Naive thymus-derived CD8-positive, alpha-beta T cell (primary cell): ENCODE measurements at places on chromosomes 3 and 15. TPM values are rescaled to one million over a fixed set of nuclear protein-coding genes. Genes with fewer than 3 reads are reported as not detected.

DNA sequence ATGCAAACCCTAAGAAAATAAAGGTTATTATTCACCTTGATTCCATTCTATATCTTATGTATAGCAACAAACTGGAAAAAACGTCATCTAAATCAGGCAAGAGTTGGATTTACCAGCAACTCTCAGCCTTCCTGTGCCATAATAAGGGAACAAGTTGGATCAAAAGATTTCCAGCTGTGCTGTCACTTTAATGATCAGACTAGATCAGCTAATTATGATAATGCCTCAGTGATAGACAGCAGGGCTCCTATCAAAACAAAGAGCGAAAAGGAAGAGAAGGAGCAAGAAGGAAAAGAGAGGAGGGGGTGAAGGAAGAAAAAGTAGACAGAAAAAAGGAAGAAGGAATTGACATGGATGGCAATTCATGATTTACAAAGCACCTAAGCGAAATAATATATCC lies 36.7 kb upstream of the BCL6 start:
- no peak for DNase-seq

MKRN3 gene
- total RNA-seq, result 4.4 TPM

- no peak for DNase-seq
Observed at GRCh38 chr15:28043691-28044091, 55.4 kb downstream of the OCA2 start.

CCR2 gene
- total RNA-seq, result not detected

DNA sequence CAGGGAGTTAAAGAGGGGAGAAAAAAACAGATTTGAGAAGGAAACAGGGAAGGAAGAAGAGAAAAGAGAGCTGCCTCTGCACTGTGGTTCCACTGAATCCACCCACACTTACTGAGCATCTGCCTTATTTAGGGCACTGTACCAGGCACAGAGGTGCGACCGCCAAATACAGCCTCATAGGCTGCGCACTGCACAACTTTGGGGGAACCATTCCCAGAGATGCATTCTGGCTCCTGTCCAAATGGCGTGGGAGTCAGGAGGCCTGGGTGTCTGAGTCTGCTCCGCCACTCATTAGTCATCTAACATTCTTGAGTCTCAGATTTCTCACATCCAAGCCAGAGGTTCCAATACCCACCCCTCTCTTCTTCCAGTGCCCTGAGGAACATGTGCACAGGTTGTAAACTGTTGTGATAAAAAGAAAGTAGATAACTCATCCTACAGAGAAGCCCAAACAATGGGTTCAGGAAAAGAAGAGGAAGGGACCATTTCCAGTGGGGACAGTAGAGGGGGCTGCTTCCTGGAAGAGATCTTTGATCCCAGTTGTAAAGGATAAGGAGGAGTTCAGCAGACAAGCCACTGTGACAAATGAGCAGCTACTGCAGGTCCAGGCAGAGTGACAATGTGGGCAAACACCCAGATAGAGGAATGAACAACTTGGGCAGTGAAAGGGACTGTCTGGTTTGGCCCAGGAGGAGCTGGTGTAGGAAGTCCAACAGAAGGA lies 254.6 kb downstream of the UACA start:
- DNase-seq, result no peak

CPEB1 gene
- 3.2 TPM for total RNA-seq

- DNase-seq, result no peak
Observed at GRCh38 chr3:12758025-12758781, 856 bp downstream of the TMEM40 start.

DNA sequence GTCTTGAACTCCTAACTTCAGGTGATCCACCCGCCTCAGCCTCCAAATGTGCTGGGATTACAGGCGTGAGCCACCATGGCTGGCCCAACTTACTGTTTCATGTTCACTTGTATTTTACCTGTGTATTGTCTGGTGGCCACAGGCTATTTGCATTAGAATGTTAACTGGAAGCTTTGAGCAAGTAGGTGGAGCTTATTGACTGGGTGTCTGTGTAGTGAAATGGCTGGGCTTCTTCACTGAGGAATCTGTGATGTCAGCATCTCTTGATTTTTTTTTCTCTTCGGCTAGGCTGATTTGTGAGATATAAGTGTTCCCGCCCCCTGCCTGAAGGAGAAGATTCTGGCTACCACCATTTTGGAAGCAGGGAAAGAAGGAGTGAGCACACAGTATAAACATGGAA lies 237.8 kb upstream of the PEX5L start:
- DNase-seq, result no peak

- DNase-seq, result no peak
Observed at GRCh38 chr15:95068701-95069521, 837.5 kb downstream of the MCTP2 start.

DNA sequence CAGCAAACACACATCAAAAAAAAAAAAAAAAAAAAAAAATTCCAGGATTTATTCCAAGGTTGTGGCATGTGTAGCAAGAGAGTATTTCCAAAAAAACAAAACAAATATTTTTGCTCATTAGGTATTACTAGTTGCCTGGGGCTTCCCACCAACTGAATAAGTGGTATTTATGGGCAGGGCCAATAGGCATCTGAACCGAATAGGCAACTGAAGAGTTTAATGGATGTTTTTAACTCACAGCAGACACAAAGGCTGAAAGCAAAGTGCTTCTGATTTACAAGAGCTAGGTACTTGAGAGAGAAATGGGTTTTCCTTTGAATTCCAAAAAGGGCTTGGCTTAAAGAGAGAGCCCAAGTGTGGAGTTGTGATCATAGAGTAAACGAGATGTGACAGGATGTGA lies 21.4 kb downstream of the EIF4E3 start:
- DNase-seq, result no peak

DNA sequence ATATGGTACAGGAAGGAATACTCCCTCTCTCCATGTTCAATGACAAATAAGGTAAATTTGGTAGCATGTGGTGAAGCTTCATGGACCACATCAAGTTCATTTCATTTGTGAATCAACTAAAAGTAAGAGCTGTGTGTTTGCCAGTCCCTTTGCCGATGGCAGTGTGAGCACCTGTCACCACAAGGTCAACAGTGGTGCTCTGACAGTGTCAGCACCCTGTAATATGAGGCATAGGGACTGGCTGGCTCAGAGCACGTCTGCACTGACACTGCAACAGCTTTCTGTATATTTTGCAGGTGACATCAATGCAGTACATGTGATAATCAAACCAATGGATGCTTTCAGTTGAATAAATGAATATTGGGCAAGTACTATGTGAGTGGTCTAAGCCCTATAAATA lies 852.4 kb downstream of the TUSC7 start:
- DNase-seq, result no peak

GRCh38 chr3:2847062-2847841 lies 262.9 kb downstream of the IL5RA start:
- no peak for DNase-seq

GRCh38 chr3:46607603-46608028 lies 4.7 kb upstream of the FAM240A start:
- no peak for DNase-seq

DNA sequence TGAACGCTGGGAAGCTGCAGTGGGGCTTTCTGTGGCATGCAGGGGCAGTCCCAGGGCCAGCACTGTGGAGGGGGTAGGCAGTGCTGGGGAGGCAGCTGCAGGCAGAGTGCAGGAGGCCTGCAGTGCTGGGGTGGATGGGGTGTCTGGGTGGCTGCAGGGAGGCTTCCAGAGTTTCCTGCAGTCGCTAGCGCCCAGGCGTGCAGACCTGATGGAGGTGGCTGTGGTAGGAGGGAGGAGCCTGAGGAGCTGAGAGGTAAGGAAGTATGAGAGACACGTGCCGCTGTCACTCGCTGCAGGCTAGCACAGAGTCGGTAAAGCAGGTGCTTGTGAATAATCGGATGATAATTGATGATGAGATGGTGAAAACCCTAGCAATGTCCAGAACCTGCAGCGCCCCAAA lies 16.3 kb downstream of the SYNM start:
- no peak for DNase-seq

CYP8B1 gene
- total RNA-seq, result not detected

- no peak for DNase-seq
Observed at GRCh38 chr3:17631609-17632008, 110.8 kb downstream of the TBC1D5 start.

OR5K2 gene
- not detected for total RNA-seq

- peak; percentile 93 for DNase-seq
Observed at GRCh38 chr3:14402304-14402811, at the start of gene SLC6A6. Gene SLC6A6 (plus strand): TSS chr3:14402606. CDS start chr3:14443635, 41,029 bp downstream.

- no peak for DNase-seq
Observed at GRCh38 chr3:155356594-155357370, 63.3 kb upstream of the STRIT1 start.

- DNase-seq, result no peak
Observed at GRCh38 chr3:10349801-10350200, 28.9 kb upstream of the SEC13 start.

DNA sequence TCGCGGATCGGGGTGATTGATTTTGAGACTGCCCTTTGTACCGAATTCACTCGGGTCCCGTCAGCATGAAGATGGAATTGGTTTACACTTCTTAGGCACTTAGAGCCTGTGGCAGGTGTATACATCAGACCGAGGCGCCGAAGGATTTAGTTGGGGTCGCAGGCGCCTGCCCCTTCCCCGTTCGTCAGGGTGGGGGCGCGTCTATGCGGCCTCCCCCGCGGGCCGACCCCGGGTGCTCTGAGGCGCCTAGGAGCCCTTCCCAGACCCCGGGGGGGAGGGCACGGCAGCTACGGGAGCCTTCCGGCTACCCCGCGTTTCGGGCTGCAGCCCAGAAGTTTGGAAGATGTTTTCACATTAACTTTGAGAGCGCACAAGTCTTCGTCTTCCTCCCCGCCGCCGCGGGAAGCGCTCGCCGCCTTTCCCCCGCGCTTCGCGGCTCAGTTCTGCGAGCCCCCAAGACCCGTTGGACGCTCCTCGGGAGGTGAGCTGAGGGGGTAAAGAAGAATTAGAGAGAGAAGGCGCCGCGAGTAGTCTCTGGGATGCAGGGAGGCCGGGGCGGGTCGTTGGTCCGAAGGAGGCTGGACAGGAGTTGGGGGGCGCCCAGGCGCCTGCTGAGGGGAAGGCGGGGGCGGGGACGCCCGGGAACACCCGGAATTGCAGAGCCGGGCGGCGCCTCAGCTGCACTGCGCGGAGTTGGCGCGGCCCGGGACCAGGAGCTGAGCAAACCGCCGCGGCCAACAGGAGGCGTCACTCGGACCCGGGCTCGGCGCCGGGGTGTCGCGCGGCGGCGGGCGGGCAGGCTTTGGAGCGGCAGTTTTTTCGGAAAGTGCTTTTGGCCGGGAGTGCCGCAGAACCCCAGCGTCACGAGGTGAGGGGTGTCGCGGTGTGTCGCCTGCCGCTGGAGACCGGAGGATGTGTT lies 780 bp downstream of the TIPARP start:
- DNase-seq, result peak; percentile 69

DNA sequence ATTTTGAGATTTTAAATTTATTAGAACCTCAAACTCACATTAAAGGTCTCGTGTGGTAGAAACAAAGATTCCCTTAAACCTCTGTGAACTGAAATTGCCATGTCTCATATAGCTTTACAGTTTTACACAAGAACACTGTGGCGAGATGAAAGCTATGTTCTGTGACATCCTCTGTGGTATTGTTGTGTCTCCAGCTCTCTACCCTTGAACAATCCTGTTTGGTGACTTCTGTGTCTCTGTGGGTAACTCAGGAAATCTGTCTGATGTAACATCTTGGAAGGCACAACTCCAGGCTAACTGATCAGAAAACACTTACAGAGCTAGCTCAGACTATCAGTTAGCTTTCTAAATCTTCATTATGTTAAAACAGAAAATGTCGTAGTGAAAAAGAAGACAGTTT lies 318.8 kb upstream of the GBE1 start:
- DNase-seq, result no peak

DNA sequence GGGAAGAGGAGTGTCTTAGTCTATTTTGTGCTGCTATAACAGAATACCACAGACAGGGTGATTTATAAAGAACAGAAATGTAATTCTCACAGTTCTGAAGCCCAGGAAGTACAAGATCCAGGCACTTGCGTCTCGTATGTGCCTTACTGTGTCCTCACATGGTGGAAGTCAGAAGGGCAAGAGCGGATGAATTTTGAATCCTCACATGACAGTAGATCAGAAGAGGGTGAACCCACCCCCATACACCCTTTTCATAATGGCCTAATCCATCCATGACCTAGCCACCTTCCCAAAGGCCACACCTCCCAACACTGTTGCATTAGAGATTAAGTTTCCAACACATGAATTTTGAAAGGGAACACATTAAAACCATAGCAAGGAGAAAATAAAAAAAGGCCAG lies 18.7 kb upstream of the ANXA2 start:
- DNase-seq, result no peak

DNA sequence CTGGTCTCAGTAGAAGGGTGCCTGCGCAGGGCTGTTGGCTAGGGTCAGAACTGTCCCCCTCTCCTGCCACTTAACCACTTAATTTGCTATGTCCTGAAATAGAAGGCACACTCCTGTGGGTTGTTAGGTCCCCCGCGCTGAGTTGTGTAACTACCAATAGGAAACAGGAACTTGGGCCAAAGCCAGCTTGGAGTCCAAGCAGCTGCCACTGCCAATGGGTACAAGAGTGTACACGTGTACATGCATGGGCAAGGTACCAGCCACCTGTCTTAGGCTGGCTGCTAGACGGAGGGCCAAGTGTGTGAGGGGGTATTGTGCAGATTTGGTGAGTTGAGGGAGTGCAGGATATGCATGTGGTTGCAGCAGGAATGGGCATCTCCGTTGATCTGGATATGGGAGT lies 29.7 kb upstream of the POLG start:
- no peak for DNase-seq

DNA sequence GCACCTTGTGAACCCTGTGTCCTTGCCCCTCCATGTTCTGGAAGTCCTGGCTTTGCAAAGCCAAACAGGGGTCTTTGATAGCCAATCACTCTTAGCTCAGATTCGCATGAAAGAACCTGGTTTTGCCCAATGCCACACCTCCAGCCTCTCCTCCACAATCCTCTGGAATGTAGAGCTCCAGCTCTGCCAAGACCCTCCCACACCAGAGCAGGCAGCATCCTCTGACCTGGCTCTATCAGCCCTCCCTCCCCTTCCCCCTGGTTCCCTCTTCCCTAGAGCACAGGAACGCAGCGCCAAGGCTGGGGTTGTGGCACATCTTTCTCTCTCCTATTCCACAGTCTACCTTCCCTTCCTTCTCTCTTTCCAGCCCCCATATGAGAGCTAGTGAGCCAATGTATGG lies 133.3 kb downstream of the RPLP1 start:
- DNase-seq, result no peak

CNTN6 gene
- not detected for total RNA-seq

GRCh38 chr3:38117748-38118420 lies 19.0 kb downstream of the ACAA1 start:
- peak; percentile 83 for DNase-seq

DNA sequence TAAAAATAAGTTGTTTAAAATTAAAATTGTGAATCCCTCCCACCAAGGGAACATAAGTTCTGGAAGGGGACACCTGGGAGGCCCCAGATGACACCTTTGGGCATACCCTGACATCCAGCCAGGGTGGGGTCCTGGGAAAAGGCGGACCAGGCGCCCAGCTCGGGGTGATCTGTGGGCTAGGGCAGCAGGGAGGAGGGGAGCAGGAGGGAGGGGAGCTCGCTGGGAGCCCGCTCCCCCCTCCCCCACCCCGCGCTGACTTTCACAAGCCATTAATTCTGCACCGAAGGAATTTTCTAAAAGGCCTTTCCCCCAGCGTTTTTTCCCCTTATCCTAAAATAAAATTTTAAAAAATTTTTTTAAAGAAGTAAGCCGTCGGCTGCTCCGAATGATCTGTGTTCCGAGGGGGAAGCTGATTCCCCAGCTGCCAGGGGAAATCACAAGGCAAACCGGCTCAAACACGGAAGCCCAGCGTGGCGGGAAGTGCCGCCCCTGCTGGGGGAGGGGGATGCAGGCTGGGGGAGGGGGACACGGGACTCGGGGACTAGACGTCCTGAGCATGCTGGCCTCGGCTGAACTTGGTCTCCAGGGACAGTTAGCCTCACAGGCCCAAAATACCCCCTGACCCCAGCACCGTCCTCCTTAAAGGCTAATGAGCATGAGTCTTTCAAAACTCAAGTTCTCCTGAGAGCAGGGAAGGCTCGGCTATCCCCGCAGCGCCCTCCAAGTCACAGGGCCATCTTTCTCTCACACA lies 13.9 kb downstream of the PLXND1 start:
- DNase-seq, result no peak
